ENCODE measurements at places on chromosomes 12 and 14. TPM values are rescaled to one million over a fixed set of nuclear protein-coding genes. Genes with fewer than 3 reads are reported as not detected.

- DNase-seq: peak; percentile 88
These were observed 50.8 kb upstream of the ZFP36L1 start for GRCh38 chr14:68843471-68844209.

The GPATCH2L gene
- total RNA-seq: 33.9 TPM

DNA sequence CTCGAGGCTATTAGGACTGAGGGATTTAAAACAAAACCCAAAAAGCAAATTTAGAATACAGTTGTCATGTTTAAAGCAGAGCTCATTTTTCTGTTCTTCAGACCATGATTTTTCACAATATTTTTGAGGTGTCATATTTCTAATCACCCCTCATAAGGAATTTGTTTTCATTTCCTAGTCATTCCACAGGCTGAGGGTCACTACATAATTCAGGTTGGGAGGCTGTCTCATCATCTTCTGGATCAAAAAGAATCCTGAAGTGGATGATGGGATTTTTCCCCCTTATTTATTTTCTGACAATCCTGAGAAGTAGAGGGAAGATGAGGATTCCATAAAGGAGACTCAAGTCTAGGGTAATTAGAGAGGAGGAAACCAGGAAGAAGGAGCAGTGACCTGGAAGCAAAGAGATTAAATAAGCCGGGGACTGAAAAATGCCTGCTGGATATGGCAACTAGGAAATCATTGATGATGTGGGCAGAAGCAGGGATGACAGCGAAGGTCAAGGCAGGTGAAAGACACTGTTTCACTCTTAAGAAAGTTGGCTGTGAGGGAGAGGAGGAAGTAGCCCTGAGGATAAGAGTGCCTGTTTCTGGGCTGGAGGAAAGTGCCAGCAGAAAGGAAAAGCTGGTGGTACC is 9.0 kb upstream of the PCNX1 start:
- DNase-seq: no peak

GRCh38 chr14:51988221-51988620 is 1.1 kb upstream of the RTRAF start:
- DNase-seq: no peak

DNA sequence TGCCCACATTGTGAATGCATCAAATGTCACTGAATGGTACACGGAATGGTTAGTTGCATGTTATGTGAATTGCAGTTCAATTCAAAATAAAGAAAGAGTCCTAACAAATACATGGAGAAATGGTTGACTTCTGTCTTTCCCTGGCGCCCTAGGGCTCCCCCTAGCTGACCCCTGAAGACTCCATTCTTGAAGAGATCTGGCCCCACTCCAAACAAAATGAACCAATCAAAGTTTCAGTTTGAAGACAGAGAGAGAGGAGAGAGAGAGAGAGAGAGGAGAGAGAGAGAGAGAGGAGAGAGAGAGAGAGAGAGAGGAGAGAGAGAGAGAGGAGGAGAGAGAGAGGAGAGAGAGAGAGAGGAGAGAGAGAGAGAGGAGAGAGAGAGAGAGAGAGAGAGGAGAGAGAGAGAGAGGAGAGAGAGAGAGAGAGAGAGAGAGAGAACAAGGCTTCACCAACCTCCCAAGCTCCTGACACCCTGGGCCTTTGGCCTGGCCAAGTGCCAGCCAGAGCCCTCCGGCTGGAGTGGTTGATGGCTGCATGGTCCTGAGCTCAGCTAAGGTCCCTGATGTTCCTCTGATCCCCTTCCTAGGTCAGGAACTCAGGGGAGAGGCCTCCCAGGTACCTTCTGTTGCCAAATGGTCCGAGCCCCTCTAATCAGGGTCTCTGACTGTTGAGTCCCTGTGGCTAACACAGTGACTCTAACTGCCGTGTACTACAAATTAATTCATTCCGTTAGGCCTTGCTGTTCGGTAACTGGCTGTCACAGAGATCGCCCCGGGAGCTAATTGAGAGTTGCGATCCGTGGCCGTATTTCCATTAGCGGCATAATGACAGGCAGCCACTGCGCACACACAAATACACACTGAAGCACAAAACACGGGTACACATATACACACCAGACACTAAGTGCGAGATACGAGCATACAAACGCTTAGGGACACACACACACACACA is 188.8 kb downstream of the ESRRB start:
- DNase-seq: no peak

DNA sequence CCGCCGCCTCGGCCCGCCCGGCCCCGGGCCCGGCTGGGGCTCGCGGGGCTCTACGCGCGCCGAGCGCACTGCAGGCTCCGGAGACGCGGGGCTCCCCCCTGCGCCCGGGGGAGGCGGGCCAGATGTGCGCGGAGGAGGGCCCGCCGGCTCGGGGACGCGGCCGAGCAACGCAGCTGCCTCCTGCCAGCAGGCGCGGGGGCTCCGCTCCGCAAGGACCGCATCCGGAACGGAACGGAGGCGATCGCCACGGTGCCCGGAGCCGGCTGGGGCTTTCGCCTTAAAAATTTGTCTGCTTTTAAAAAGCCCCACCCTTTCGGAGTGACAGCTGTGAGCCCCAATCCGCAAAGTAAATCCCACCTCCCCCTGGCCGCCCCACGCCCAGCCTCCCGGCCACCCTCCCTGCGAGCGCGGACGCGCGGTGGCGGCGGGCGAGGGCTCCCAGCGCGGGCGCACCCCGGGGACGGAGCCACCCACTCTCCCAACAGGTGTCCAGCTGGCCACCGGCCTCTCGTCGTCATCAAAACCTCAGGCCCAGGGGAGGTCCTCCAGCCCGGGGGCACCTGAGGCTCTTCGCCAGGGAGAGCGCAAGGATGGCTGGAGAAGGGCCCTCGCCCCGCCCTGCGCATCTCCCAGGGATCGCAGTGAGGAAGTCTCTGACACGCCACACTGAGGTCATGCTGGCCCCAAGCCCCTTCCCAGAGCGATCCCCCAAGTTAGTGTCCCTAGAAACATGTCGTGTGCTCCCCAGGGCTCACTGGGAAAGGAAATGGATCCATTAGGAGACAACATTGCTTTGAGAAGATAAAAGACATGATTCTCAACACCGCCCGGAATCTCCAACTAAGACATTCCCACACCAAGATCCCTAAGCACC is at the start of gene TMEM132D:
TMEM132D (minus strand) TSS at position 70 of the 874 bp plus-strand sequence.
- no peak for DNase-seq

GRCh38 chr14:83260751-83261150 is 1727.1 kb upstream of the SEL1L start:
- DNase-seq: no peak

GRCh38 chr14:70856851-70857495 is 47.7 kb upstream of the MAP3K9 start:
- no peak for DNase-seq

The NFKBIA gene
- 153 TPM for total RNA-seq

DNA sequence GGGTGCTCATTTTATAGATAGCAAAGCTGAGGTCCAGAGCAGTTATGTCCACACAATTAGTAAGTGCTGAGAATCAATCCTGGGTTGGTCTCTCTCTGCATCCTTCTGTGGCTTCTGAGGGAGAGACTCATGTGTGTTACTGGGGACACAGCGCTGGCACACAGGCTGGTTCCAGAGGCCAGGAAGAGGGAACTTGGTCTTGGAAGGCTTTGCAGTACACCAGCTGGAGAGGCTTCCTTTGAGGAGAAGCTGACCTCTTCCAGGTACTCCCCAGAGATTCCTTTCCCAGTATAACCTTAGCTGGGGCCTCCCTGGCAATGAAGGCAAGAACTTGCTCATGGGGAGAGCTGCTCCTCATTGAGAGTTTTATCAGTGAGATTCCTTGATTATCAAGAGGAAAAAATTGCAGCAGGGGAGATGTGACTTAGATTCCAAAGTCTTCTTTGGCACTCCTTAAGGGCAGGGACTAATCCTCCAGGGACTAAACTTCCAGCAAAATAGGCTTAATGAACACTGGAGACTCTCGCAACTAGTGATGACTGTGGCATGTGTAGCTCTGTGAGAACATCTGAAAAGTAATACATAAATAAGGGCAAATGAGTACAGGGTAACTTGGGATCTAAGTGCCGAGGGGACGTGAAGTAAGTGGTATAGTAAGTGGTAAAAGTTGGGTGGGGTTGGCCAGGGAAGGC is 13.9 kb upstream of the KRT80 start:
- no peak for DNase-seq

- no peak for DNase-seq
These were observed 2.9 kb downstream of the NOVA1 start for GRCh38 chr14:26594756-26595545.

GRCh38 chr12:30985814-30986452 is 59.4 kb downstream of the TSPAN11 start:
- peak; percentile 53 for DNase-seq

DNA sequence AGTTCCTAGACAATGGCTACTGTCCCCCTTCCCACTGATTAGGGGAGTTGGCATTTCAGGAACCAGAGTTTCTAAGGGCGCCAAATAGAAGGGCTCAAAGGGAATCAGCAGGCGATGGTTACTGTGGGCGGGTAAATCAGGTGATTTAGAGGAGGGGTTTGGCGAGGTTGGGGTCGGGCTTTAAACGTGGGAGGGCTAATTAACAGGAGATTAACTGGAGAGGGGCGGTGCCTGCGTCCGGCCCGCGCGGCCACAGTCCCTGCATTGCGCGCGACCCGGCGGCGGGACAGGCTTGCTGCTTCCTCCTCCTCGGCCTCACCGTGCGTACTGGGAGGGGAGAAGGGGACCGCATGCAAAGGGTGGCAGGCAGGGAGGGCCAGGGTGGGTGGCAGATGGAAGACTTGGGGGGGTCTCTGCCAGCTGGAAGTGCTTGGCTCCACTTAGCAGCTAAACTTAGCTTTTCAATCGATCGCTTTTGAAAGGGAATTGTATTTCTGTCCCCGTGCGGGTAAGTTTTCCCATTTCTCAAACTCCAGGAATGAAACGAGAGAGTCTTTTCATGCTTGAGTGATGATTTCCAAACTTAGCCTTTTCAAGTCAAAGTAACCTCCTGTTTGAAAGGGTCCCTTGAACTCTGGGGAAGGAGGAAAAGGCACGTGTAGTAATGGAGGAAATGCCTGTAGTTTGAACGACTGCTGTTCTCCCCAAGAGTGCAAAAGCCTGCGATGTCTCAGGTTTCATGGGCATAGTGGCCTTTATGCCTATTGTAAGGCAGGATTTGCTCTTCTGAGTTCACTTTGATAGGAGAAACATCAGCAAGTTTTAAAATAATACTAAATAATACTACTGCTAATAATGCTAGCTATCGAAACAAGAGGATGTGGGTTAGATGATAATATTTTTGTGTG is at the start of gene MGST1:
MGST1 (plus strand) TSS at position 255 of the 908 bp plus-strand sequence. CDS start 6,608 bp downstream, outside the sequence.
- peak; percentile 86 for DNase-seq

The ADCK1 gene
- total RNA-seq: 15.4 TPM

DNA sequence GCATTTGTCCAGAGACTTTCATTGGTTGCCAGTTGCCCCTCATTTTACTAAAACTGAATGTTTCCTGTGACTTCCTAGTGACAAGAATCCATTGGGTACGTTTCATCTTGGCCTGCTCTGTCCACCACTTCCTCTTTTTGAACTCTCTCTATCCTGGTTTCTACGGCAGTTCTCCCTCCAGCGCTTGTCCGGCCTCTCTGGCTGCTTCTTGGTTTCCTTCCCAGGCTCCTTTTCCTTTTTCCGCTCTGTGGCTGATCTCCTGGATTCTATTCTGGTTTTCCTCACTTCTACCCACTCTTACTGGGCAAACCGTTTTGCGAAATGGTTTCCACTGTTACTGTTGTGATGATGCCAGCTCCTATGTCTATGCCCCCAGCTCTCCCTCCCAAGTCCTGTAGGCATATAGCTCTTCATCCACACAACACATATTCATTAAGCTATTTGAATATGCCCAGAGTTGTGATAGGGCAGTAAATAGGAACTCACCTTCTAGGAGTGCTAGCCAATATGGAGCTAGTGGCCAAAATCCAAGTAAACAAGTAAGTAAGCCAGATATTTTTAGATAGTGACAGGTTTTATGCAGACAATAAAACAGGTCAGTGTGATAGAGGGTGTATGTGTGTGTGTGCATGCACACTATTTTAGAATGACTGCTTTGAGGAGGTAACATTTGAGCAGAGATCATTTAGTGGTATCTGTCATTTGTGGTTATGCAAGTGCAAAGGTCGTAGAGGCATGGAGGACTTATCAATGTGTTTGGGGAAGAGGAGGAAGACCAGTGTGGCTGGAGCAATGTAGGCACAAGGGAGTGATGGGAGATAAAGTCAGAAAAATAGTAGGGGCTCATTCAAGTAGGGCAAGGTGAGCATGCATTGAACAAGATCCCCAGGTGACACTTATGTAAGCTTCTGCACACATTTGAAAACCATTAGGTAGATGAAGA is 27.9 kb upstream of the CTDSP2 start:
- no peak for DNase-seq
